ENCODE measurements at places on chromosomes 2 and 18. TPM values are rescaled to one million over a fixed set of nuclear protein-coding genes. Genes with fewer than 3 reads are reported as not detected.

DNA sequence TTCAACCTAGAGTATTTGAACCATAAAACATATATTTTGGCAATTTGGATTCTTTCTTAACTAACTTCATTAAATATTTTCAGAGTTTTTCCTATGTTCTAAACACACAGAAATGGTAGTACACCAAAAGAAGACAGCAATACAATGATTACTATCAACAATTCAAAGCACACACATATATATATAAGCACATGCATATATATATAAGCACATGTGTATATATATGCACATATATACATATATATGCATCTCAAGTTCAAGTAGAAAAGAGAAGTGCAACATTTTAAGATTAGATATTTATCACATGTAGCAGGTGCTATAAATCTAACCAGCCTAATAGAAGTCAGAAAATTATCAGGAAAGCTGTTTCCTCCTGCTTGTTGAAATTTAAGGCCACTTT, 320.9 kb upstream of the FSIP2 start:
- no peak for DNase-seq

DNA sequence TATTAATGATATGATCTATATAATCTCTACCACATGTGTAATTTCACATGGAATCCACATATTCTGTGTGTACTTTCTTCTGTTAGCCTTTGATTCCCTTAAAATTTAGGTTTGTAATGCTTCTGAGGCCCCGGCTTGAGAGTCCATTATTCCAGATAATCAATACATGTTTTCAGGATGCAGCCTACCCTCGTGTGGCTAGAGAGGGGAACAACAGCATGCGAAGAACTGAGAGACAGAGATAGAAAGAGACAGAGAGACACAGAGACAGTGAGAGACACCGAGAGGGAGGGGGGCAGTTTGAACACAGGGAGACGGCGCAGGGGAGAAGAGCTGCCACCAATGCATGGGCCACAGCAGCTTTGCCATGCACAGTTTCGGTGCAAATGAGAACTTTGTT, 185.4 kb downstream of the SNTG2 start:
- no peak for DNase-seq

GRCh38 chr2:235911125-235911524, 257.1 kb downstream of the GBX2 start:
- no peak for DNase-seq

GRCh38 chr18:31920277-31920676, 22.7 kb downstream of the TRAPPC8 start:
- DNase-seq = no peak

DNA sequence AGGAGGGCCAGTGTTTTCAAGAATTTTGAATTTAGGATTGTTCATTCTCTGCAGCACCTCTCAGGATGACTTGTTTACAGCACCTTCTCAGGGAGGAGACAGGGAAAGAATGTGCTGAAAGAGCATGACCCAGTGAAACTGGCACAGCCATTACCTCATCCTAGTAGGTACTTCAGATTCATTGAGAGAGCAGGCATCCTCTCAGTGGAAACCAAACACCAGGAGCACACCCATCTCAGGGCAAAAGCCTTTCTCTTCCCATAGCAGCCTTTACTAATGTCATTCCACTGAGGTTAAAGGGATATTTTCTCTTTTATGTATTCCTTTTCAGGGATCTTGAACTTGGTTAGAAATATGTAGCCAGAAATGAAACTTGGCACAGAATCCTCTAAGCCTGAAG, 2.6 kb downstream of the MAP2 start:
- DNase-seq = no peak

GRCh38 chr2:21175895-21176646, 52.3 kb downstream of the TDRD15 start:
- DNase-seq = no peak

GRCh38 chr2:168730344-168730743, 72.1 kb upstream of the NOSTRIN start:
- no peak for DNase-seq

- no peak for DNase-seq
Measured at GRCh38 chr2:157492189-157492773, 48.4 kb upstream of the CYTIP start.

DNA sequence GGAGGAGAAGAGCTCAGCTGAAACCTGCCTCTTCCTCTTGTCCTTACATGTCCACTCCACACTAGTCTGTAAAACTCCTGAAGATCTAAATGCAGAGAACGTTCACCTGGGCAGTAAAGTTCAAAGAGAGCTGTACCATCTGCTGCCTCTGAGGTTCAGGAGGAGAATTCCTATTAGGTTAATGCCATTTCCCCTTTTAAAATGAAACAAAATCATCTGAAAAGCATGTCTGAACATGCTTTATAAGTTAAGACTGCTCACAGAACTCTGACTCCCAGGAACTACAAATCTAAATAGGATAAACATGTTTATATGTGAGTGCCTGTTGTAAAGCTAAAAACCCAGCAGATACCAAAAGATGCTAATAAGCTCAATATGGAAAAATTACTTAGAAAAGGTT, 164.4 kb downstream of the AFF3 start:
- DNase-seq = no peak

GRCh38 chr2:193371200-193371599, 1176.5 kb upstream of the TMEFF2 start:
- no peak for DNase-seq

GRCh38 chr18:40163254-40163653, 1791.8 kb upstream of the PIK3C3 start:
- DNase-seq = no peak

GRCh38 chr2:183490914-183491313, 366.7 kb downstream of the NUP35 start:
- no peak for DNase-seq

GRCh38 chr2:123993728-123994323, 31.3 kb upstream of the CNTNAP5 start:
- DNase-seq = no peak

- DNase-seq = no peak
Measured at GRCh38 chr2:146661473-146662096, 1183.2 kb upstream of the ACVR2A start.

- DNase-seq = no peak
Measured at GRCh38 chr2:219572237-219573001, at the start of gene INHA. Gene INHA (plus strand): TSS chr2:219572310. CDS start chr2:219572375, 65 bp downstream.

DNA sequence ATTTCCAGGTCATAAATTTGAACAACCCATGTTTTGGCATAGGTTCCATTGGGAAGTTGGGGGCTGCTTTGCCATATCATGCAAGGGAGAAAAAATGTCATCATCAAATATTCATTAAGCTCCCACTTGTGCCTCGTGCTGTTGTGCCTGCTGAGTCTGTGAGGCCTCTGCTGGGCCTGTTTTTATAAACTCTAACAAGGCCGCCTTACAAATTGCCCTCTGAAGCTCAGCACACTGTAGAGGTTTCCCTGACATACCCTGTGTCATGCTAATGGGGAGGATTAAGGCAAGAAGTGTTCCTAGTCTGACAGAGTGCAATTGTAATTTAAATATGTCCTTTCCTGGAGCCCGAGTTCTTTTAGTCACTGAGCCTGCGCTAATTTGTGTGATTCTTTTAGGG, 17.6 kb downstream of the OSBPL6 start:
- DNase-seq = no peak

GRCh38 chr2:211860224-211860623, 678.4 kb downstream of the ERBB4 start:
- no peak for DNase-seq

DNA sequence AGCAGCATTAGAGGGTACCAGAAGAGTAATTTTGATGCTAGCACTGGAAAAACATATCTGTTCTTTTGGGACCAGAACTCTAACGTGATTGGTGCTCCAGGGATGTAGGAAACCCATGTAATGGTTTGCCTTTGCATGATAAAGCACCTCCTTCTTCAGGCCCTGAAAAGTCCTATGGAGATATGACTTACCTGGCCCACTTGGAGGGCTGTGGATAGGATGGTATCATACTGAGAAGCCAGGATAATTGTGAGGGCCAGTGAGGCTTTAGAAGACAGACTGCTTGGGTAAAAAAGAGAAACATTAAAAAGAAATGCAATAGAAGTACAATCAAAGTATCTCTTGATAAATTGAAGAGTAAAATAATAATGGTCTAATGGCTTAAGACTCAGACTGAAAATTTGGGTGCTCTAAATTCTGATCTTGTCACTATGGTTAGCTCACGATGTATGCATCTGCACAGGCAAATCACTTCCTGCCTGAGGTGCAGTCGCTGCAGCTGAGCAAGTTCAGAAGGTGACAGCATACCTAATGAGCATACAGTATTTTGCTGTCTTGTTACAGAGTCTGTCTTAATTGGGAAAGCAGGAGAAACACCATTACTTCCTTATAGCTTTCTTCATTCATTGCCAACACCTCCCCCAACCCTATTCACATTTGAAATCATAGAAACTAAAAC, 371.5 kb downstream of the NUP35 start:
- DNase-seq = no peak

- no peak for DNase-seq
Measured at GRCh38 chr2:219916726-219917440, 289.5 kb downstream of the SLC4A3 start.

GRCh38 chr2:128472789-128473174, 154.1 kb upstream of the HS6ST1 start:
- no peak for DNase-seq

GRCh38 chr2:200044453-200044852, 89.1 kb downstream of the MAIP1 start:
- DNase-seq = no peak

- no peak for DNase-seq
Measured at GRCh38 chr2:101951296-101951695, 40.5 kb upstream of the IL1R2 start.

GRCh38 chr2:223007531-223007930, 44.5 kb upstream of the KCNE4 start:
- no peak for DNase-seq

- no peak for DNase-seq
Measured at GRCh38 chr2:201858281-201859184, 52.2 kb downstream of the CDK15 start.

- no peak for DNase-seq
Measured at GRCh38 chr2:25251071-25251421, 82.7 kb upstream of the POMC start.

GRCh38 chr2:2706306-2706705, 375.2 kb upstream of the MYT1L start:
- DNase-seq = no peak

- DNase-seq = no peak
Measured at GRCh38 chr2:175445281-175445680, 263.8 kb upstream of the ATP5MC3 start.

GRCh38 chr2:191038241-191038725, 24.3 kb upstream of the STAT1 start:
- DNase-seq = no peak

- DNase-seq = peak; percentile 66
Measured at GRCh38 chr2:240208631-240209211, 68.3 kb upstream of the OTOS start.

DNA sequence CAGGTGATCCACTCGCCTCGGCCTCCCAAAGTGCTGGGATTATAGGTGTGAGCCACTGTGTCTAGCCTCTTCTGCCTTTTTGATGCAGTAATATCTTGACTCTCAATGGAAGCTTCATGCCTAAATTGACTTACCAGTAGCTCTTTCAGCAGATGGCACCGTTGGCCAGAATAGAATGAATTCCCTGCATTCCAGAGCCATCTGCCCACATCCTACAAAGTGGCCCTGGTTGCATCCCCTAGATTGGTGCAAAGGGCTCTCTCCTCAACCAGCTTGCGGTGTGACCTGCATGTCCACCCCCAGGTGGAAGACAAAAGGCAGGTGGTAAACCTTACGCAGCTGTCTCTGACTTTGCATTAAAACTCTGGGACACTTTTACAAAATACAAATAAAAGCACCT, 4.4 kb upstream of the PARD6G start:
- no peak for DNase-seq

GRCh38 chr2:166375736-166376487, at the start of gene SCN9A:
Gene SCN9A (minus strand): TSS chr2:166375944. CDS start chr2:166311756, 64,188 bp downstream.
- peak; percentile 88 for DNase-seq

DNA sequence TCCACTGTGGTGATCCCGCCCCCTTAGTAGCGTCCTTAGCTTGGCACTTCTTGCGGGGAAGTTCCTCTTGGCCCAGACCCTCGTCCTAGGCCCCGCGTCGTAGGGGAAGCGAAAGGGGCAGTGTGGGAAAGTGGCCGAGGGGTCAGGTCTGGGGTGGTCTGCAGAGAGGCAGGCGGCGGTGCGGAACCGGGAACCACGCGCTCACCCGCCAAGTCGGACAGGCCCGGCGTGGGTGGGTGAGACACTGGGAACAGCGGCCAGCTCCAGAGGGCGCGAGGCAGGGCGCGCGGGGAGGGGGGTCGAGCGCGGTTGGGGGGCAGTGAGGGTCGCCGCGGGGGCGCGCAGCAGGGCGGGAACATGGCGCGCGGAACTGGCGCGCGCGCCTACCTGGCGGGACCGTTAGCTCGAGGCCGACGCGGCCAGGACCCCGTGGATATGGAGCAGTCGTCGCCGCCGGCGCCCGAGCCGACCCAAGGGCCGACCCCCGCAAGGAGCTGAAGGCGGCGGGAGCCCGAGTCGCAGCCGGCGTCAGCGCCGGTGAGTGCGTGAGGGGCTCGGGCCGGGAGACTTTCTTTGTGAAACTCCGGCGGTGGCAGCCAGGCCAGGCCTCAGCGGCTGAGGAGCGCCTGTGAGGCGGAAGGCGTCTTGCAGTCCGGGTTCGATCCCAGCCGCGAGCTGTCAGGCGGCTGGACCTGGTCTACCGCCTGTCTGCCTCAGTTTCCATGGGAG, 2896.7 kb upstream of the TEKT4 start:
- DNase-seq = no peak

- no peak for DNase-seq
Measured at GRCh38 chr2:118913803-118914645, 28.0 kb upstream of the MARCO start.

DNA sequence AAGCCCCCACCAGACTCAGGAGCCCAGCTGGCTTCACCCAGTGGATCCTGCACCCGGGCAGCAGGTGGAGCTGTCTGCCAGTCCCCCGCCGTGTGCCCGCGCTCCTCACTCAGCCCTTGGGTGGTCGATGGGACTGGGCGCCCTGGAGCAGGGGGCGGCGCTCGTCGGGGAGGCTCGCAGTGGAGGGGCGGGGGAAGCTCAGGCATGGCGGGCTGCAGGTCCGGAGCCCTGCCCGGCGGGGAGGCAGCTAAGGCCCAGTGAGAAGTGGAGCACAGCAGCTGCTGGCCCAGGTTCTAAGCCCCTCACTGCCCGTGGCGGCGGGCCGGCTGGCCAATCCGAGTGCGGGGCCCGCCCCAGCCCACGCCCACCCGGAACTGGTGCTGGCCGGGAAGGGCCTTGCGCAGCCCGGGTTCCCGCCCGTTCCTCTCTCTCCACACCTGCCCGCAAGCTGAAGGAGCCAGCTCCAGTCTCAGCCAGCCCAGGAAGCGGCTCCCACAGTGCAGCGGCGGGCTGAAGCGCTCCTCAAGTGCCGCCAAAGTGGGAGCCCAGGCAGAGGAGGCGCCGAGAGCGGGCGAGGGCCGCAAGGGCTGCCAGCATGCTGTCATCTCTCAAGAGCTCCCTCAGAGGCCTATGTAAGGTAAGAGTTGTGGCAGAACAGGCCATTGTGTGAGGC, 1307.8 kb upstream of the TMEFF2 start:
- no peak for DNase-seq

MEMO1 gene
- 70.7 TPM for total RNA-seq

ASIC4 gene
- 0.32 TPM for total RNA-seq

MC2R gene
- not detected for total RNA-seq

SIX3 gene
- total RNA-seq = not detected

EMILIN1 gene
- 21.0 TPM for total RNA-seq

LANCL1 gene
- total RNA-seq = 50.8 TPM

QPCT gene
- 5.2 TPM for total RNA-seq

CAPN13 gene
- not detected for total RNA-seq

RGPD3 gene
- total RNA-seq = 0.08 TPM

MYO5B gene
- 5.2 TPM for total RNA-seq

GALNT5 gene
- total RNA-seq = 0.35 TPM

RTTN gene
- total RNA-seq = 12.2 TPM
